Cortex of kidney (tissue), 1 donor: ENCODE measurements at places on chromosomes 1 and 21.

GRCh38 chr1:82700476-82700875 lies 899.7 kb downstream of the ADGRL2 start:
- no peak for DNase-seq

DNA sequence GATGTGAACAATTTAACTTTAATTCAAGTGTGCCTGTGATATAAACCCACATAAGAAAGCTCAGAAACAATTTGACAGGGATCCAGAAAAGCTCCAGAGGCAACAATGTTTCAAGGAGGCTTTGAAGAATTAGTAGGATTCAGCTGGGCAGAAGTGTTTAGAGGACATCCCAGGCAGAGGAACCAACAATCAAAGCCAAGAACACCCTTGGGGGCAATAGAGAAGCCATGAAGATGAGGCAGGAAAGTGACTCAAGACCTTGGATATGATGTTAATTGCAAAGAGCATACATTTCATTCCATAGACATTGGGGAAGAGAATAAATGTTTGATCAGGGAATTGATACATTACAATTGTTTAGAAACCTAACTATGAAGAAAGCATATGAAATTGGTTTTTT lies 280.3 kb downstream of the LTN1 start:
- no peak for DNase-seq

DNA sequence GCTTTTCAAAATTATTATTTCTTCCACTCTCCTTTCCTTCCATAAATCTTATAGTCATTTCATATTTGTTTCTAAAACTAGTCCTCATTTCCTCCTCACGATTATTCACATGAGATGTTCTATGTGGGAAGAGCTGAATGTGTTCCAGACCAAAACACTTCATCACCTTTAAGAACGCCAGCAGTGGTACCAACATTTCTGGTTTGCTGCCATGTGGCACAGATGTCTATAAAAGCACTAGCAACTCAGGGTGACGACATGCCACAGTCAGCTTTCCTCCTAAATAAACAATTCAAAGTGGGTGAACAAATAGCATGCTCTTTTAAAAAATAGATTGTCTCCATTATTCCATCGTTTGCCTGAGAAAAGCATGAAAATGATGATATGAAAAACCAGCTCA lies 1217.8 kb upstream of the ADGRL2 start:
- no peak for DNase-seq

- no peak for DNase-seq
Measured at GRCh38 chr1:218171302-218171893, 113.7 kb upstream of the RRP15 start.

- no peak for DNase-seq
Measured at GRCh38 chr1:30475201-30475600, 248.2 kb downstream of the MATN1 start.

DNA sequence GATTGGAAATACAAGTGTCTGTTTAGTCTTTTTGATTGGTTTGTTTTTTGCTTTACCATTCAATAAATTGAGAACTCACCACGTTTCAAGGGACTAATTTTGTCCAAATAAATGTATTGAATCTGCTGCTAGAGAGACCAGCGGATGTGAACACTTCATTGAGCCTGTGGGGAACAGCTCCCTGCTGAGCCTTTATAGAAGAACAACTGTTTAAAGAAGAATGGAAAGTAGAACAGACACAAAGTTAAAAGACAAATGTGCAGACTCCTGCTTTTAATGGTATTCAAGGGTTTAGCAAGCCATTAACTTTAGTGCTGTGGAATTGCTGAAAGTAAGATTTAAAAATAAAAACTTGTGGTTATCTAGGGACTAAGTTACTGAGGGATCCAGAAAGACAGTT lies 817.7 kb upstream of the B3GALT2 start:
- no peak for DNase-seq
